ENCODE measurements at places on chromosomes 3 and 15.

- no peak for DNase-seq
Observed at GRCh38 chr3:126378341-126378751, 16.4 kb upstream of the CFAP100 start.

- DNase-seq: no peak
Observed at GRCh38 chr15:82047453-82048400, 1.9 kb upstream of the MEX3B start.

- no peak for DNase-seq
Observed at GRCh38 chr3:7421065-7421464, 560.1 kb downstream of the GRM7 start.

- no peak for DNase-seq
Observed at GRCh38 chr3:54988838-54989630, 61.2 kb upstream of the LRTM1 start.

DNA sequence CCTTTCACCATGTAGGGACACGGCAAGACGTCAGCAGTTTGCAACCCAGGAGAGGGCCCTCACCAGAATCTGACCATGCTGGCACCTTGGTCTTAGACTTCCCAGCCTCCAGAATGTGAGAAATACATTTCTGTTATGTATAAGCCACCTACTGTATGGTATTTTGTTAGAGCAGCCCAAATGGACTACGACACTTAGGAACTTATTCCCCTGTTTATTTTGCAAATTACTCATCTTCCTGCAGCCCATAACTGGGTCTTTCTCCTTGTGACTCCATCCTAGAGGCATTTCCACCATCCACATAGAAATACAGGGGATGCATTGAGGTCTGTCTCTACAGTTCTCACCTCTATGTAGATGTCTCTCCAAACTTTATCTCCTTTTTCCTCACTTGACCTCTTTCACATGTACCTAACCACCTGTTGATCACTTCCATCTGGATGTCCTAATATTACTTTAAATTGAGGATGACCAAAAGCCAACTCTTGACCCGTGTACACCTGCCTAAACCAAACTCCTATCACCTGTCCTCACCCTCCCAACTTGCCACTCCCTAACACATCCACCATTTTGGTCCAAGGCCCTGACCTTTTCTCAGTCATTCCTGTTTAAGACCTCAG is 406.0 kb upstream of the WNT5A start:
- DNase-seq: no peak

- DNase-seq: no peak
Observed at GRCh38 chr3:33315826-33316225, 38.6 kb downstream of the FBXL2 start.

GRCh38 chr15:36584511-36584910 is 5.1 kb downstream of the CDIN1 start:
- no peak for DNase-seq

GRCh38 chr3:10245081-10245712 is 3.1 kb upstream of the TATDN2 start:
- no peak for DNase-seq

DNA sequence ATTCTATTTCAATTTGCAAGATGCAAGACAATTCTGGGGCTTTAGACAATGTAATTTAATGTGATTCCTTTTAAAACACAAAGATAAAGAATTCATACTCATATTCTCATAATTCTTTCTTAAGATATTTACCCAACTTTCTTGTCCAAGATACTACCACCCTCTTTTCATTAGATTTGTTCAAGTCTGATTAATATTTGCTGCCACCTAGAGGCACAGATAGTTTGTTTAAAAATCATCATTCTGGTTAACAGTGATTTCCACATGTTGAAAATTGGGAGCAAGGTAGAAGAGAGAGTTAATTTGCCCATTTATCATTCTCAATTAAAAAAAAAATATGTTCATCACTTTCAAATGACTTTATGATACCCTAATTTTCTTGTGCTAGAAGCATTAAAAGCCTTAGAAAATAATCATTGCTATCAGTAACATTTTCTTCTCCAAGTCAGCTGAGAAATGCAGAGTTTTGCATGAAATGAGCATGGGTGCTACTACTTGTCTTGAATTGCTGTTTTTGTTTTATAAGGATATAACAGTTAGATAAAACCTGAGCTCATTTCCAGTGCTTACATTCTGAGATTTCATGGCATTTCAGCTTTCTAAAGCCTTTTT is 11.6 kb downstream of the TAMM41 start:
- no peak for DNase-seq

DNA sequence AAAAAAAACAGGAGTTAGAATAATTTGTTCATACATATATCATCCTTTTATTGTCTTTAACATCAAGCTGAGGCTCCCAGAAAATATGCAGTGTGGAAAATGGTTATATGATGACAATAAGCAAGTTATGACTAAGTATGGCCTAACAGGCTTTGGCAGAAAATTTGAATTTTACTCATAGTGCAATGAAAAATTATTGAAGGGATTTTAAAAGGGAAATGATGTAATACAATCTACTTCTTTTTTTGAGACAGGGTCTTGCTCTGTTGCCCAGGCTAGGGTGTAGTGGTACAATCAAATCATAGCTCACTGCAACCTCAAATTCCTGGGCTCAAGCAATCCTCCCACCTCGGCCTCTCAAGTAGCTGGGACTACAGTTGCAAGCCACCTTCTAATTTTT is 78.7 kb downstream of the FAIM start:
- DNase-seq: no peak

GRCh38 chr15:23003736-23004135 is 23.6 kb upstream of the CYFIP1 start:
- no peak for DNase-seq

- no peak for DNase-seq
Observed at GRCh38 chr15:67405208-67406191, 115.4 kb upstream of the C15orf61 start.

DNA sequence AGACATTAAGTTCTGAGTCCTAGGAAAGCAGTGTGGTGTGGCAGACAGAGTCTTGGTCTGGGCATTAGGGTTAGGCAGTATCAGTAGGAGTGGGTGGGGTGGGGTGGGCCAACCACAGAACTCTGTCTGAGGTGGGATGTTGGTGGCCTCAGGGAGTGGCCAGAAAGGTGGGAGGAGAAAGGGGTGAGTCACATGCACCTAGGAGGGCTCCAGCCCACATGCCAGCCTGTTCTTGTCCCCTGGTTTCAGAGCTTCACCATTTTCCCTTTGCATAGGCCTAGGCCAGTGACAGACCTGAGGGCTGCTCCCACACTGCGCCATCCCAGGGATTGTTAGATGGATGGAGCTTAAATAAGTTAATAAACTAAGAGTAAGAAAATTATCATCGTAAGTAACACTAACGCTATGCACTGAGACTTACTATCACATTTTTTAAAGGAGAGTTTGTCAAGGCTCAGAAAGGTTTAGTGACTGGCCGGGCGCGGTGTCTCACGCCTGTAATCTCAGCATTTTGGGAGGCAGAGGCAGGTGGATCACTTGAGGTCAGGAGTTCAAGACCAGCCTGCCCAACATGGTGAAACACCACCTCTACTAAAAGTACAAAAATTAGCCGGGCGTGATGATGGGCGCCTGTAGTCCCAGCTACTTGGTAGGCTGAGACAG is 33.8 kb downstream of the DNASE1L3 start:
- no peak for DNase-seq

- DNase-seq: no peak
Observed at GRCh38 chr15:83436513-83437158, 10.5 kb upstream of the SH3GL3 start.

GRCh38 chr3:159252772-159253384 is 451.0 kb downstream of the MFSD1 start:
- DNase-seq: no peak

DNA sequence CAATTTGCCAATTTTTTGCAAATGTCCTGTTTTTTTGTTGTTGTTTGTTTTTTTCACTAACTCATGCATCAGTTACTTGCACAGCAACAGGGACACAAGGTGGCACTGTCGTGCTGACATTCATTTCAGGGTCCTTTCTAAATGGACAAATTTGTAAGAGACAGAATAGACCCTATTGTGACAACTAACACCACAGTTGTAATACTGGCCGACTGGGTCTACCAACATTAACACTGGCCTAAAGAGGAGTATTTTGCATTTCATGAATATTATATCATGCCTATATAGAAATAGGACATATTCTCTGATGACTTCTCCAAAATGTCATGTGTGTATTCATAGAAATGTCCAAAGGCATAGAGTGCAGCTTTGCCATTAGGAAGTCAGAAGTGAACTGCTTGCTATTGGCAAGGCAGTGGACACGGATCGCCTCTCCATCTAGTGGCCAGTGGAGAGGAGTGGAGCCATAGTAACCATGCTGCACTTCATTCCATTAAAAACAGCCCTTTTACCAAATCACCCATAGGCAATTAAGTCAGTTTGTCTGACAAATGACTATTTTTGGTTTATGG is 54.8 kb downstream of the ZBTB20 start:
- peak; percentile 57 for DNase-seq

- DNase-seq: no peak
Observed at GRCh38 chr15:90478846-90479481, 50.8 kb upstream of the CRTC3 start.

DNA sequence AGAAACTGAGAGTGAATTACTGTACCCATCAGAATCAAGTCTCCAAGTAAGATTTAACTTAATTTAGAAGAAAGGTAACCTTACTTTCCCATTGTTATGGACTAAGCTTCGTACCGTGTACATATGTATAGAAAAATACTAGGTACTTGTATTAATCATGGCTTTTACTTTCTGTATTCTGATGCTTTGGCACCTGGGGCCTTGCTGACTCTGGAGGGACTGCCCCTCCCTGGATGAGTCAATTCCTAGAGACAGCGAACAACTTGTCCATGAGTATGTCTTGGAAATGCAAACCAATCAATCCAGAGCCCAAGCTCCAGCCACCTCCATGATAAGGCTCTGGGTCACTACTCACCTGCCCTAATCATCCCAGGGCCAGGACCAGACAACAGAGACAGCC is 50.0 kb upstream of the DGKG start:
- DNase-seq: no peak

- no peak for DNase-seq
Observed at GRCh38 chr3:161409069-161409468, 37.8 kb upstream of the SPTSSB start.

DNA sequence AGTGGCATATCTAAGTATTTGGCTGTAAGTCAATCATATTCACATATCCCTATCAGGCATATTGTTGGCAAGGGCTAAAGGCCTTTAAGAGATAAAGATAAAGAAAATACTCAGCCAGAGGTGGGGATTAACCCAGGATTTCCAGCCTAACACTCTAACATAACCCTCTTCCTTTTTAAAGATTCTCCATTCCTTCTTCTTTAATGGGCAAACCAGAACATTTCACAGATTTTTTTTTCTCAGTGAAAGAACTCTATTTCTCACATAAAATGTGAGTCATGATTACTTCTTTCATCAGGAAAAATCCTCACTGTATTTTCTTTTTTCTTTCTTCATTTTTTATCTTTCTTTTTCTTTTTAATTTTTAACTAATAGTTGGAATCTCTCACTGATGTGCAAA is 200.4 kb downstream of the NR1D2 start:
- no peak for DNase-seq

DNA sequence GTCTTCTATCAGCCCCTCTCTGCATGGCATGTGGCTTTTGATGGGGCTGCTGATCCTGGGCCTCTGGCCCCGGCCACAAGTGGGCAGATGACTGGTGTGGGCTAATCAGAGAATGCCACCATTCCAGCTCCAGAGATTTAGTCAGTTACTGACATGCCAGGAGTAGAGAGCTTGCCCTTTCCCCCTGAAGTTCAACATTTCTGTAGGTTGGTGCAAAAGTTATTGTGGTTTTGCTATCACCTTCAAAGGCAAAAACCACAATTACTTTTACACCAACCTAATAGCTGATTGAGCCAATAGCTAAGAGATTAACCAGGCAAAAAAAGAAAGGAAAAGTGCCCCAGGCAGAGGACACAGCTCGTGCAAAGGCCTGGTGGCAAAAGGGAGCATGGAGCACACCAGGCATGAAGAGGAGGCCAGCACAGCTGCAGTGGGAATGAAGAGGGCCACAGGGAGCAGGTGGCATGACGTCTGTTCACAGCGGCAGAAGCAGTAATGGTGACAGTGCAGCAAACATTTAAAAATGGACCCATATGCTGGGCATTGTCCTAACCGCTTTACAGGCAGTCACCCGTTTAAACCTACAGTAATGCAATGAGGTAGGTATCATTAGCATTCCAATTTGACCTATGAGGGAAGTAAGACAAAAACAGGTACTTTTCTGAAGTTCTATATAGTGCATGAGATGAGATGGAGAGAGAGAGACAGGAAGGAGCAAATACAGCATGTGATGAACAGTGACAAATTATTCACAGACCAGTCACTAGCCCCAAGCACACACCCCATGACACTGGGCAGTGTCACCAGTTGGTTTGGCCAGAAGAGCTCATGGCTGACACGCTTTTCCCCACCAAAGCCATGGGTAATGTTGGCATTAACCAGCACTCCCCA is 373.0 kb upstream of the PROK2 start:
- no peak for DNase-seq

- DNase-seq: no peak
Observed at GRCh38 chr3:187188931-187189330, 8.4 kb upstream of the RTP1 start.

GRCh38 chr3:187812496-187812895 is 67.2 kb upstream of the BCL6 start:
- no peak for DNase-seq

- DNase-seq: no peak
Observed at GRCh38 chr3:15050405-15051092, 14.6 kb downstream of the MRPS25 start.

- no peak for DNase-seq
Observed at GRCh38 chr3:193716150-193716549, 123.1 kb downstream of the OPA1 start.

- DNase-seq: peak; percentile 59
Observed at GRCh38 chr3:133927540-133928066, 31.9 kb upstream of the RAB6B start.

- no peak for DNase-seq
Observed at GRCh38 chr3:48576647-48577046, 13.1 kb upstream of the UCN2 start.

GRCh38 chr15:72135719-72136118 is 17.5 kb downstream of the SENP8 start:
- DNase-seq: no peak

GRCh38 chr3:36729204-36730056 is 34.9 kb downstream of the DCLK3 start:
- no peak for DNase-seq

GRCh38 chr15:81653259-81653658 is 279.2 kb upstream of the TMC3 start:
- no peak for DNase-seq

DNA sequence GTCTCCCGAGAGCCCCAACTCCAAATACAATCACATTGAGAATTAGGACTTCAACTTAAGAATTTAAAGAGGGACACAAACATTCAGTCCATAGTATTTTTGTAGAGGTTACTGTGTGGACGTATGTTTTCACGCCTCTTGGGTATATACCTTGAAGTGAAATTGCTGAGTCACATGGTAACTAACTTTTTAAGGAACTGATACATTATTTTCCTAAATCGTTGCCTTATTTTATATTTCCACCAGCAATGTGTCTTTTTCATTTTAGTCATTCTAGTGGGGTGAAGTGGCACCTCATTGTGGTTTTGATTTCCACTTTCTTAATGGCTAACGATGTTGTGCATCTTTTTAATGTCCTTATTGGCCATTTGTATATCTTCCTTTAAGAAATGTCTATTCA is 11.8 kb downstream of the PARP15 start:
- DNase-seq: no peak

- no peak for DNase-seq
Observed at GRCh38 chr3:44476181-44476611, 1.3 kb downstream of the ZNF445 start.

- no peak for DNase-seq
Observed at GRCh38 chr3:39376959-39377634, 6.1 kb upstream of the SLC25A38 start.

- DNase-seq: no peak
Observed at GRCh38 chr15:38626443-38627050, 61.9 kb upstream of the RASGRP1 start.
